ENCODE measurements at places on chromosomes 5 and 9.

DNA sequence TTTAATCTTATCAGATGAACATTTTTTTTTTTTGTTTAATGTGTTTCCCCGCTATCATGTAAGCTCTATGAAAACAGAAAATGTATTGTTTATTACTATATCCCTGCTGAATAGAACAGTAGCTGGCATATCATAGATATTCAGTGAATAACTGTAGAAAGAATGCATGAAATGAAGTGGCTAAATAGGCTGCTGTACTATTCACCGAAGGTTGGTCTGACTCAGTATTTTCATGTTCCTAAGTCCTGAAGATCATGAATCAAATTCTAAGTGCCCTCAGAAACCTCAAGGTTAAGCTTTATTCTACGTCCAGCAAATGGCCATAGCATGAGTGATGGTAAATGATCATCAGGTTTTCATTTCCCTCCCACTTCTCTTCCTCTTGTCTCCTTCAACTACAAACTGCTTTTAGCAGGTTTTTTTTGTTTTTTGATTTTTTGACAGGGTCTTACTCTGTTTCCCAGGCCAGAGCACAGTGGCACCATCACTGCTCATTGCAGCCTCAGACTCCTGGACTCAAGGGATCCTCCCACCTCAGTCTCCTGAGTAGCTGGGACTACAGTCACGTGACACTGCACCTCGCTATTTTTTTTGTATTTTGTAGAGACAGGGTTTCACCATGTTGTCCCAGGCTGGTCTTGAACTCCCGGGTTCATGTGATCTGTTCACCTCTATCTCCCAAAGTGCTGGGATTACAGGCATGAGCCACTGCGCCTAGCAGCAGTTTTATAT lies 19.1 kb upstream of the ZFAND5 start:
- no peak overlapping the region for H3K27ac ChIP-seq
- no peaks in the 10 kb centered on the region for H3K36me3 ChIP-seq
- H3K4me1 ChIP-seq, result peaks cover 6% of the 10 kb centered on the region
- DNase-seq, result no peak

- H3K4me1 ChIP-seq, result no peaks in the 10 kb centered on the region
- no peaks in the 10 kb centered on the region for H3K36me3 ChIP-seq
- H3K4me3 ChIP-seq, result no peak overlapping the region
- no peak overlapping the region for H3K27ac ChIP-seq
These were observed 75.7 kb downstream of the TEK start for GRCh38 chr9:27184556-27185351.

- DNase-seq, result no peak
- H3K4me1 ChIP-seq, result peaks cover 70% of the 10 kb centered on the region
- peaks cover 6% of the 10 kb centered on the region for H3K27me3 ChIP-seq
- H3K36me3 ChIP-seq, result peaks cover 60% of the 10 kb centered on the region
- no peak overlapping the region for H3K4me3 ChIP-seq
These were observed 85.6 kb downstream of the ROR2 start for GRCh38 chr9:91864380-91864779.

- H3K4me3 ChIP-seq, result no peak overlapping the region
- no peaks in the 10 kb centered on the region for H3K27me3 ChIP-seq
- no peaks in the 10 kb centered on the region for H3K4me1 ChIP-seq
- DNase-seq, result no peak
These were observed 119.7 kb upstream of the PJA2 start for GRCh38 chr5:109529520-109529919.

DNA sequence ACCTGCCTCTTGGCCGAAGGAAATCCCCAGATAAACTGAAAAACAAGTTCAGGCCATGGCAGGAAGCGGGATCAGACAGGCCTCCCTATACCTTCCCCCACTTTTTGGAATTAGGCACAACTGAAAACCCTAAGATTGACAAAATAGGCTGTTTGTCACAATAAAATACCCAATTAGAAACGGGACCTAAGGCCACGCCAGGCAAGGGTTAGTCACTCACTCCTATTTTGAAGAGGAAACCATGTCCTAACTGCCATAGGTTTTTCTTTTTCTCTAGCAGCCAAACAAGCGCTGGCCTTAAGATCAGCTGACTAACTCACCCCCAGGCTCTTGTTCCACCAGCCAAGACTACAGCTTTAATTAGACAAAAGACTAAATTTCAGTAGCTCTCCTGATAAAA lies 11.9 kb downstream of the FBP2 start:
- H3K4me3 ChIP-seq, result no peak overlapping the region
- peaks cover 1% of the 10 kb centered on the region for H3K27me3 ChIP-seq
- H3K27ac ChIP-seq, result no peak overlapping the region

GRCh38 chr5:65440456-65440855 lies 41.3 kb downstream of the ADAMTS6 start:
- DNase-seq, result no peak
- H3K4me1 ChIP-seq, result peaks cover 6% of the 10 kb centered on the region
- no peak overlapping the region for H3K4me3 ChIP-seq
- H3K27me3 ChIP-seq, result no peaks in the 10 kb centered on the region
- peaks cover 34% of the 10 kb centered on the region for H3K36me3 ChIP-seq
- H3K27ac ChIP-seq, result peak overlapping the region; percentile 7

DNA sequence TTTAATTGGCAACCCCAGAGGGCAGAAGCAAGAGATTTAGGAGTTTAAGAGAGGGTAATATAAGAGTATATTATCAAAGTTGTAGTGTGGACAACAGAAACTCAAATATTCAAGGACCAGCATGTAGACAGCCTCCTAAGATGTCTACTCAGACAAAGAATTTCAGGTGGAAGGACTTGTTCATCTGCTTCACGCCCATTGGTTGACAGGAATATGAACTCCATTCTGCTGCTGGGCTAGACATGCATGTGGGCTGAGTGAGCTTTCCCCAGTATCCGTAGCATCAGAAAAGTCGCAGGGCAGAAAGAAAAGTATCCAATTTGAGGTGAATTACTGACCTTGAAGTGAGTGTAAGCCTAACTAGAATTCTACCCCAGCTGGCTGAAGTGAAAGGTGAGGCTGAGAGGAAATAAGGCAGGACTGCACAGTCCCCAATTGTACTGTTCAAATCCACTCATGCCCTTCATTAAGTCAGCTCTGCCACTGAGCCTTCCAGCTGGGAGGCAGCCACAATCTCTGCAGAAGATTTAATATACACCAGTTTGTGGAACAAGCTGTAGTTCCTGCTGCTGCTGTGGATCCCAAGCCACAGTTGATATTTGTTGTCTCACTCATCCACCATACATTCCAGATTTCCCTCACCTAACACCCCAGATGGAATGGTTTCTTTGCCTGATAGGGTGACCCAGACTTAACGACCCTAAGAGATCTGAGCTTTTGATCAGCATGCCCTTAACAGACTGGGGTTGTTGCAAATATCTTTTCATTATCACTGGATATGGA lies 41.2 kb downstream of the PDCD1LG2 start:
- no peak overlapping the region for H3K4me3 ChIP-seq
- DNase-seq, result no peak
- H3K27ac ChIP-seq, result no peak overlapping the region
- no peaks in the 10 kb centered on the region for H3K36me3 ChIP-seq
- H3K4me1 ChIP-seq, result peaks cover 27% of the 10 kb centered on the region

- no peak overlapping the region for H3K27ac ChIP-seq
- no peak overlapping the region for H3K4me3 ChIP-seq
- peaks cover 27% of the 10 kb centered on the region for H3K4me1 ChIP-seq
- H3K36me3 ChIP-seq, result peaks cover 17% of the 10 kb centered on the region
These were observed 60.3 kb downstream of the ANKRD33B start for GRCh38 chr5:10624206-10624605.

DNA sequence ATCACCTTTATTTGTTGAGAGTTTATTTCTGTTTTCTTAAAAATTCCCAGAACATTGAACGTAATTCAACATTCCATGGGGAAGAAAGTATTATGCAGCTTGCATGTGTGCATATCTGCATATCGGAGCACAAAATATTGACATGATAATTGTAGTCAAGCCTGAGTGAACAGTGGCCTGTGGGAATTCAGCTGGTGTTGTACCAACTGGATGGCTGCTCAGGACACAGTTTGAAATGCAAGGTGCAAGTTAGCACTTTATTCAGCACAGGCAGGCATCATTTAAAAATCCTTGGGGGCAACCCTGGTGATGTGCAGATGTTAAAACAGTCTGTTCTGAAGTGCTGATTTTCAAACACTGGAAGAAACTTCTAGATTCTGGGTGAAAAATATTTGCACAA lies 82.4 kb downstream of the CNTLN start:
- no peak for DNase-seq
- peaks cover 23% of the 10 kb centered on the region for H3K36me3 ChIP-seq
- H3K27ac ChIP-seq, result no peak overlapping the region
- no peak overlapping the region for H3K4me3 ChIP-seq
- H3K4me1 ChIP-seq, result no peaks in the 10 kb centered on the region

GRCh38 chr5:158718738-158719505 lies 380.8 kb downstream of the EBF1 start:
- no peaks in the 10 kb centered on the region for H3K36me3 ChIP-seq
- no peak for DNase-seq
- no peak overlapping the region for H3K27ac ChIP-seq
- no peak overlapping the region for H3K4me3 ChIP-seq
- peaks cover 72% of the 10 kb centered on the region for H3K27me3 ChIP-seq
- H3K4me1 ChIP-seq, result peaks cover 6% of the 10 kb centered on the region

- H3K4me1 ChIP-seq, result peaks cover 10% of the 10 kb centered on the region
- H3K27me3 ChIP-seq, result no peaks in the 10 kb centered on the region
- no peak overlapping the region for H3K27ac ChIP-seq
- DNase-seq, result no peak
- H3K36me3 ChIP-seq, result peaks cover 9% of the 10 kb centered on the region
These were observed 179.1 kb upstream of the GNA14 start for GRCh38 chr9:77827104-77827784.

DNA sequence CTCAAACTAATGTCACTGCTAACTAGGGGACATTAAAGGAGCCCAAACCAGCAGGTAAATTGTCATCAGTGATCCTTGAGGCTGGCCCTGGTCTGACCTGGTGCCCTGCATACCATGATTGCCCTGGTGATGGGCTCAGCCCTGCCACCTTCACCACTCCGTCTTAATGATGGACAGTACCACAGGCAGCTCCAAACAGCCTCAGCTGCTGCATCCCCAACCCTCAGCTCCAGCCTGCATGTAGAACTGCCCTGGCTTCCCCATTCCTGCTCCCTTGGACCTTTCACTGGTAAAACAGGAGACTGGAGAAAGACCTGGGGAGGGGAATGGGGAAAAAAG lies 190.0 kb downstream of the GAS1 start:
- no peak overlapping the region for H3K4me3 ChIP-seq
- no peak overlapping the region for H3K27ac ChIP-seq
- H3K36me3 ChIP-seq, result no peaks in the 10 kb centered on the region
- peaks cover 7% of the 10 kb centered on the region for H3K27me3 ChIP-seq
- H3K4me1 ChIP-seq, result peaks cover 10% of the 10 kb centered on the region
- no peak for DNase-seq

DNA sequence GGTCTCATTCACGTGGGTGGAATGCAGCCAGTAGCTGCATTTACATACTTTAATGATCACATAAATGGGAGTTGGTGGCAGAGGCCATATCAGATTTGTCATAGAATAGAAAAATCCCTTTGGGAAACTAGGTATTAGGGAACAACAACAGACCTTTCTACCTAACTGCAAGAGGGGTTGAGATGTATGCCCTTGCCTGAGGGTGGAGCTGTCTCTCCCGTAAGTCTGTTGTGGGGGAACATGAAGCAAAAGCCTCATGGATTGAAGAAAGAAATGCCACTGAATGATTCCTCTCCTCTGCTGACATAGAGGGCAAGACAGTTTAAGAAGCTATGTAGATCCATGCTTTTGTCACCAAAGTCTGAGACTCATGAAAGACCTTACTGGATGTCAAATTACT lies 461.3 kb downstream of the SPOCK1 start:
- H3K27ac ChIP-seq, result no peak overlapping the region
- H3K4me1 ChIP-seq, result peaks cover 23% of the 10 kb centered on the region
- peaks cover 11% of the 10 kb centered on the region for H3K27me3 ChIP-seq
- H3K4me3 ChIP-seq, result no peak overlapping the region
- no peak for DNase-seq

DNA sequence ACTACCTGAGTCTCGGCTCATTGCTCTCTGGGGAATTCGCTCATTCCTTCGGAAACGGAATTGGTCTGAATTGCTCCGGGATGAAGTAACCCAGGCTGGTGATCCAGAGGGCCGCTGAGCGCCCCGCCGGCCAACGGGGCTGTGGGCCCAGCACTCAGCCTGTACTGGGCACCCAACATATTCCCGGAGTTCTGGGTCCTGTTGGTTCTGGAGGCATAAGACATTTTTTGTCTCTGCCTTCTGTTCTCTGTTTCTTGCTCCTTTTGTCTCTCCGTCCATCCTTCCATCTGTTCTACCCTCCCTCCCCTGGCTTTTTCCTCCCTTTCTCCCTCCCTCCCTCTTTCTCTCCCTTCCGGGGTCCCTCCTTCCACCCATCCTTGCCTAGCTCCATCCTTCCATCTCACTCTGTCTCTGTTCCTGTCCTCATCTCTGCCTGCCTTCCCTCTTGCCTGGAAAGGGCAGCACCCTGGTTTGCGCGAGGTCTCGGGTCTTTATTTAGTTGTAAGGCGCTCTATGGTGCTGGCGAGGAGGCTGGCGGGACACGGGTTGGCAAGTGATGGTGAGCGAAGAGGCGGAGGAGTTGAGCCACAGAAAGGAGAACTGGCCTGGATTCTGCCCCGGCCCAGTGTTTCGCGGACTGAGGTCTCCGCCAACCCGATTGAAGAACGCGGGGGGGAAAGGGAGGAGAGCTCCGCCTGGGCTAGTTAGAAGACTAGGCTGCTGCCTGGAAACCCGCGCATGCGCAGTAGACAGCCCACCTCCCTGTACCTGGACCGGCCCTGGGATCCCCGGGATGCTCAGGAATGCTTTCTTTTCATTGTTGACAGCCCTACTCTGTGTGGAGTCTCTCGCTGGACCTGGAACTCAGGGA lies 1468.0 kb downstream of the FOXD4L5 start:
- peak overlapping the region; percentile 75 for H3K4me3 ChIP-seq
- H3K27ac ChIP-seq, result no peak overlapping the region
- H3K27me3 ChIP-seq, result peaks cover 44% of the 10 kb centered on the region
- peaks cover 7% of the 10 kb centered on the region for H3K36me3 ChIP-seq

- peak; percentile 36 for DNase-seq
- H3K27me3 ChIP-seq, result no peaks in the 10 kb centered on the region
- no peaks in the 10 kb centered on the region for H3K36me3 ChIP-seq
These were observed 28.3 kb upstream of the DENND4C start for GRCh38 chr9:19201899-19202891.

DNA sequence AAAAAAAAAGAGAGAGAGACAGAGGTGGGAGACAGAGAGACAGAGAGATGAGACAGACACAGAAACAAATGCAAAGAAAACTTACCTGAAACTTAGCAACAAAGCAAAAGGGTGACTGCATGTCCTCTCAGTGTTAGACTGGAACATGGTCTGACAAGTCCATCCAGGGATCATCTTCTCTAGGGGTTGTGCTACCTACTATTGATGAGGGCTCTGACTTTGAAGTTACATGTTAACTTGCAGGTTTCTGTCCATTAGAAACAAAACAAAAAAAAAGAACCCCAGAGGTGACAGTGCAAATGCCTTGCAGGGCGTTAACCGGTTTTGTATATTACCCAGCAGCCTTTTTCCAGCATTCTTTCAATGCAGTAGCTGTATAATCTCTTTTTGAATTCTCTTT lies 13.6 kb upstream of the SPARC start:
- no peaks in the 10 kb centered on the region for H3K36me3 ChIP-seq
- no peak overlapping the region for H3K27ac ChIP-seq
- no peak for DNase-seq

All from nephron progenitor cell (in vitro differentiated cells).